BJ (cell line): ENCODE measurements at places on chromosomes 3 and 15.

DNA sequence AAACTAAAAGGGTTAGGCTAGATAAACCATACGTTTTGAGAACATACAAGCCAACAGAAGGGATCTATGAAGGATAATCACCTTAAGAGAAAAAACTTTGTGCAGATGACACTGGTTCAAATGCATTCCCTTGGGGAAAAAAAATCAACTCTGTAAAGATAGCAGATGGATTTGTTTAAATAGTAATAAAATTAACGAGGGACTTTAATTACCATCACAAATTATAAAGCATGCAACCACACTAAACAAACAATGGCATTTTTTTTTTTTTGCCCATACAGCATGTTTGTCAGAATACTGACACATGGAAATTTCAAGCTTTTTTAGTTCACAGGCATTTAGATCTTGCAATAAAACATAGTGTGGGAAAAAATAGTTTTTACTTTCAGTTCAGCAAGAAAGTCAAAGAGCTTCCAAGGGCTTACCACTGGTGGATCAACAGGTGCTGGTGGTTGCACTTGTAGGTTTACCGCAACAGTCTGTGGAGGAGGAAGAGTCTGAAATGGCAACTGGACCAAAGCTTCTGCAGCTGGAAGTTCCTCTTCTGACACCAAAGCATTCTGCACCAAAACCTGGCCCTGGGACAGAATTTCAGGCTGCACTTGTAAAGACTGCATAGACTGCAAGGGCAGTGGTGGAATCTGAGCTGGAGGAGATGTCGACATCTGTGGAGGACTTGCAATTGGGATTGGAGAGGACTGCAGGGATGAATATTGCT lies 53.1 kb downstream of the PHC3 start:
- peak; percentile 28 for DNase-seq

- DNase-seq = peak; percentile 35
These were observed 164.8 kb upstream of the NUDT16 start for GRCh38 chr3:131216801-131217200.

GRCh38 chr3:168094877-168095610 lies 680 bp downstream of the GOLIM4 start:
- DNase-seq = no peak

GRCh38 chr3:185280572-185281365 lies 26.9 kb upstream of the EHHADH start:
- no peak for DNase-seq
